ENCODE measurements at places on chromosomes 6 and 20. TPM values are rescaled to one million over a fixed set of nuclear protein-coding genes. Genes with fewer than 3 reads are reported as not detected.
A peak's percentile ranks its signal among the peaks of the same experiment; 100 is the strongest.

DNA sequence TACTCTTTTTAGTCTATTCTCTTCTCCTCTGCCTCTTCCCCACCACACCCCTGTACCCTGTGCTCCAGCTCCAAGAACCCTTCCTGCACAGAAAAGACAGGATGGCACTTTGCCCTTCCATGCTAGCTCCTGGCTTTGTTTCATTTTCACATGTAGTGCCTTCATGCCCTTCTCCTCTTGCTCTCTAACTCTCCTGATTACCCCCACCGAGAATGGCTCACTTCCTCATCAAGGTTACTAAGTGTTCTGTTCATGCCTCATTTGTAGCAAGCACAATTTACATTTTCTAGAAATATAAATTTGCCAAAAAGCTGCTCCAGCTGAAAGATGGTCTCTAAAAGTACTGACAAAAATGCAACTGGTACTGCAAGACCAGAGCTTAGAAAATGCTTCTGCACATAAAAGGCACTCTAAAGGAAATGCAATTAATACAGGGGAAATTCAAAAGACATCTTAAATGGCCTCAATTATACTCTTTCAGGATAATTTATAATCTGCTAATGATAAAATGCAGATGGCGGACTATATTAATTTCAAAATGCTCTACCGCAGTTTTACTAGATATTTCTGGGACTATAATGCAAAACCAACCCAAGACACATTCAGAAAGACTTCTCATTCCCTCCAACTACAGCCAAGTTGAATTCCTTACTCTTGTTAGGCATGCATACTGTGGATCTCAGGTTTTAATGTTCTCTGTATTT lies 570.2 kb downstream of the PRKN start:
- no peak for DNase-seq

GRCh38 chr6:164612751-164613150 lies 696.7 kb downstream of the C6orf118 start:
- DNase-seq = no peak

- DNase-seq = no peak
These were observed 87.8 kb downstream of the PLCB4 start for GRCh38 chr20:9156529-9157280.

Gene BNIP5
- polyA plus RNA-seq = not detected

- DNase-seq = no peak
These were observed 138.2 kb upstream of the ARMC2 start for GRCh38 chr6:108710030-108710429.

Gene GSTA2
- polyA plus RNA-seq = not detected

Gene GNMT
- polyA plus RNA-seq = 2.6 TPM

Gene PRR18
- polyA plus RNA-seq = 0.03 TPM

Gene ARFGEF2
- 6.2 TPM for polyA plus RNA-seq

GRCh38 chr20:19750907-19751636 lies 7.0 kb upstream of the RIN2 start:
- no peak for DNase-seq

GRCh38 chr6:139060332-139060731 lies 31.8 kb downstream of the ABRACL start:
- no peak for DNase-seq

DNA sequence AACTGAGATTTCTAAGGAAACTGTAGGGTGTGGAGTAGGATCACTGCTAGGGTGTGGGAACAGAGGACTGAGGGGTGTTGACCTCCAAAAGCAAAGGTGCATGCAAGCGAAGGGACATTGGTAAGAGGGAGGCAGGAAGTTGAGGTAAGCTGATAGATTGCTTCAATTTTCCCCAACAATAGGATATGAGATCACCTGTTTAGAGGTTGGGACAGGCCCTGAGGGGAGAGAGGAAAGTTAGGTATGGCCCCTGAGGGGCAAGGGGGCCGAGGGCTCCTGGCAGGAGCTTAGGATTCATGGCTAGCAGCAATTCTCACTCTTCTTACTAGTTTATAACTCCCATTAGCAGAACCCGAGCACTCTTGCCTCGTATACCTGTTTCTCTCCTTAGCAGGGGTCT lies 106.8 kb upstream of the RPS6KA2 start:
- DNase-seq = no peak

DNA sequence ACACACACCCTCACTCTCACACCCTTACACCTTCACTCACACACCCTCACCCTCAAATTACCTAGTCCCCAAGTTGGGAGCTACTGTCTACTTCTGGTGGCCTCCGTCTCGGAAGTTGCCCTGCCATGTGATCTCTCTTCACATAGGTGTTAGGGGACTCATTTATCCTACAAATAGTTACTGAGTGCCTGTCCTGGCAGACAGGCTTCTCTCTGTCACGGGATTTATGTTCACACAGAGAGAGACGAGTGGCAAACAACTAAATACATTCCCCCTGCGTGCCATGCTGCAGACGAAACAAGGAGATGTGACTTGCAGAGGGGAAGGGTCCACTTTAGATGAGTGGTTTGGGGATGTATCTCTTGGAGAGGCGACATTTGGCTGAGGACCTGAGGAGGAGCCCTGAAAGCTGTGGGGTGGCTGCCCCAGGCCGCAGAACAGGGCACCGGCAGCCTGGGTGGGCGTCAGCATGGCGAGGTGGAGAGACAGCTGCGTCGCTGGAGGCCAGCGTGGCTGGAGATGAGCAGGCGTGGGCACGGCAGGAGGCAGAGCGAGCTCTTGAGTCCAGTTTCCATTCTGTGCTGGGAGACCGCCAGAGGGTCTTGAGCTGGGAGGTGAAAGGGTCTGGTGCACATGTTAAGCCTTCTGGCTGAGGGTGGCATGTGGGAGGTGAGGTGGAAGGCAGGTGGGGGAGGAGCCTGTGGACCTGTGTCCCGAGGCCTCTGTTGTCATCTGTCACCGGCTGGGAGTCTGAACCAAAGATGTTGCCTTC lies 17.2 kb downstream of the DYNLT1 start:
- no peak for DNase-seq

Gene ADGB
- polyA plus RNA-seq = not detected

GRCh38 chr20:62117362-62117646 lies 5.0 kb upstream of the LSM14B start:
- DNase-seq = no peak

Gene FERMT1
- polyA plus RNA-seq = 0.29 TPM

DNA sequence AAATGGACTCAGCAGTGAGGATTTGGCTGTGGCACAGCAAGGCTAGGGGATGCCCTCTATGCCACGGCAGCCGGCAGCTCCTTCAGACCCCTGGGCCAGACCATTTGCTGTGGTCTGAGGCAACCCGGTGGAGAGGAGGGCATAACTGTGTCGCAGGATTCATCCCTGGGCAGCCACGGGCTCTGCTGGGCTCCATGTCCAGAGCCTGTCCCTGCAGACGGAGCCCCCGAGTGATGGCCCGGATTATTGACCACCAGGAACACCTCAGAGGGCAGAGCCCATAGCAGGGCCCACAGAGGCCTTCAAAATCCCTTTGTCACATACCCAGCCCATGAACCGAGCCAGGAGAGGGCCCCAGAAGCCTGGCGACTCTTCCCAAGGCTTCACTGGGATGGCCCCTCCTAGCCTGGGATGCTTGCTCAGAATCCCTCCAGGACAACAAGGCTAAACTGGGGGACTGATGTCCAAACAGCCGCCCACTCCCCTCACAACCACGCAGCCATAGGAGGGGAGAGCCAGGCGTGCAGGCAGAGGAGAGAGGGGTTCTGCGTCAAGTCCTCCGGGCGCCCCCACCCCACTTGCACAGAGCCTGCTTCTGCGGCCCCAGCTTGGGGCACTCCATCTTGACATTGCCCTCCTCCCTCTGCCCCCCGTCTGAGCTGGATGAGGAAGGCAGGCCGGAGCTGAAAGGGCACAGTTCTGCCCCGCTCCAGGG lies 68.2 kb upstream of the AFDN start:
- no peak for DNase-seq

GRCh38 chr20:14951105-14951504 lies 613.7 kb upstream of the FLRT3 start:
- DNase-seq = no peak

GRCh38 chr6:22808466-22808865 lies 239.1 kb downstream of the HDGFL1 start:
- DNase-seq = no peak

Gene RAET1L
- polyA plus RNA-seq = not detected

DNA sequence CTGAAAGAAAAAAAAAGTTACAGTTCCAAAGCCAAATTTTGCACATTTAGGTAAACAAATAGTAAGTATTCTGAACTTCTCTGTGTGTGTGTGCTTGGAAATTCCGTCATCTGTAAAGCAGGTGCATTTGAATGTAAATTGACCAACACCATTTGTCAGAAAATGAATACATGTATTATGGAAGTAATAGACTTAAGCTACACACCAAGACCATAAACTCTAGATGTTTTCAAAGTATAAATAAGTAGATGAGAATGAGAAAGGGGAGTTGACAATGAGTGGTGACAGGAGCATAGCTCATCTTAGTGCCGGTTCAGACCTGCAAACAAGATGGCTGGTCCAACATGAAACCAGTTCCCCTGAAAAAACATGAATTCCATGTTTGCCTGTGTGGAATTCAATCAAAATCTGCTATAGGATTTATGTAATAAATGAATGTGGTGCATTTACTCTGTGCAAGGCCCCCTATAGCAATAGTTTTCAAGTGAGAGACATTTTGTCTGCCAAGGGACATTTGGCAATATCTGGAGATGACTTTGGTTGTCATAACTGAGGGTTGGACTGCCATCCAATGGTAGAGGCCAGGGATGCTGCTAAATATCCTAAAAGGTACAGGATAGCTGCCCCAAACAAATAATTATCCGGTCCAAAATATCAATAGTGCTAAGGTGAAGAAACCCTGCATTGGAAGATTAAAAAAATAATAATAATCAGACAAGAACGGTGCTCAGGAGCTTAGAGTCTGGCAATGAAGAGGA lies 11.0 kb upstream of the FILIP1 start:
- no peak for DNase-seq

- no peak for DNase-seq
These were observed 43.8 kb upstream of the EIF2S2 start for GRCh38 chr20:34155836-34156235.

DNA sequence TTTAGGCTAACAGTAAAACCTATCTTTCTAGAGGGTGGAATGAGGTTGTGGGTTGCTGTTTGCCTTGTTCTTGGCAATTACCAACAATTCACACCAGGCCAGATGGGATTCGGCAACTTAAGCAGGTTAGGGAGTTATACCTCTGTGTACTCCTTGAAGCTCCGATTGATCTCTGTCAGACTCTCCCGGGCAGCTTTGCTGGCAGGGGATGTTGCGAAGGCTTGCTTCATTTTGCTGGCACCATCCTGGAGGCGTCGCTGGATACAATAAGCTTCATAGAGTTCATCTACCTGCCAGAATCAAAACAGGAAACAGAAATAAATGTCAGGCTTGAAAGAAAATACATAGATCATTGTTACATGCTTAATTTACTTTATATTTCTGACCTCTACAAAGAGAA lies 66.4 kb upstream of the ARMH2 start:
- no peak for DNase-seq

GRCh38 chr6:78614961-78615360 lies 252.4 kb upstream of the IRAK1BP1 start:
- no peak for DNase-seq

GRCh38 chr6:15476631-15477380 lies 186.0 kb downstream of the DTNBP1 start:
- DNase-seq = no peak

GRCh38 chr6:37481711-37482605 lies 17.7 kb downstream of the CCDC167 start:
- no peak for DNase-seq

- no peak for DNase-seq
These were observed 140.8 kb upstream of the PTPN1 start for GRCh38 chr20:50369225-50370035.

DNA sequence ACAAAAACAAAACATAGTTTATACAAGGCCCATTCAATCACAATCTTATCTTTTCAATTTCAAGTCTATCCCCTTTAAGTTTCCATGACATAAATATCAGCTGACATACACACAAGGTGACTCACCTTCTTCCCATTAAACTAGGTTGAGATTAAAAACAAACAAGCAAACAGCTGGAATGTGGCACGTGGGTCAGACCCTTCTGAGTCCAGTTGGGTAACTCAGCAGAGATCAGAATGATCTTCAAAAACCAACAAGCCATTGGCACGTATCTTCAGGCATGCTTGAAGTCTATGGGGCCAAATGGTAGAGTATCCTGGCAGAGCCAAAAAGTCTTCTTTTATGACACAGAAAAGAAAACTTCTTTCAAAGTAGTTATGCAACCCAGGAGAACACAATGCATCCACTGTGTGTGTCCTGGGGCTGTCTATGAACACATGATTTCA lies 603.5 kb upstream of the CITED2 start:
- no peak for DNase-seq

- DNase-seq = no peak
These were observed 97.0 kb downstream of the TRERF1 start for GRCh38 chr6:42354702-42355101.

Gene FAM184A
- 0.22 TPM for polyA plus RNA-seq

DNA sequence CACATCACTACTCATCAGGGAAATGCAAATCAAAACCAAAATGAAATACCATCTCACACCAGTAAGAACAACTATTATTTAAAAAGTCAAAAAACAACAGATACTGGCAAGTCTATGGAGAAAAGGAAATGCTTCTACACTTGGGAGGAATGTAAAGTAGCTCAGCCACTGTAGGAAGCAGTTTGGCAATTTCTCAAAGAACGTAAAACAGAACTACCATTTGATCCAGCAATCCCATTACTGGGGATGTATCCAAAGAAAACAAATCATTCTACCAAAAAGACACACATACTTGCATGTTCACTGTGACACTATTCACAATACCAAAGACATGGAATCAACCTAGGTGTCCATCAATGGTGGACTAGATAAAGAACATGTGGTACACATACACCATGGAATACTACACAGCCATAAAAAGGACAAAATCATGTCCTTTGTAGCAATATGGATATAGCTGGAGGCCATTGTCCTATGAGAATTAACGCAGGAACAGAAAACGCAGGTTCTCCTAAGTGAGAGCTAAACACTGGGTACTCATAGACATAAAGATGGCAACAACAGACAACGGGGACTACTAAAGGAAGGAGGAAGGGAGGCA lies 260.4 kb downstream of the RNGTT start:
- DNase-seq = no peak

GRCh38 chr6:107561306-107561705 lies 71.4 kb downstream of the SOBP start:
- peak; percentile 57 for DNase-seq

Gene FAM209B
- polyA plus RNA-seq = 0.62 TPM

DNA sequence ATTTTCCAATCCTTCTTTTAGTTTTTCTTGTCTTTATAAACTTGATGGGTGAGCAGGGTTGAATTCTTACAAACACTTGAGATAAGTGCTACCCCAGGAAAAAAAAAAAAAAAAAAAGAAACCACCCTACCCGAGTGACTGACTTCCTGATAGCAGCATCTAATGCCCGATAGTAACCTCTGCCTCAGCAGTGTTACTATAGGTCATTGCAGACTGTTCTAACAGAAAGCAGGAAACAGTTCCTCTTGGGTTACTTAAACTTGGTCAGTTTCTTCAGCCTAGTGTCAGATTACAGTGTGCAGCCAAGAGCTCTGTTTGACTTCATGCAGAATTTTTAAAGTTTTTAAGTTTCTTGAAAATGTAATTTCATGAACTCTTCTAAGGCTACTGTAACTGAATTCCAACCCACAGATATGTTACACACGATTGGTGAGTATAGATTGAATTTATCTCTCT lies 2.1 kb downstream of the MYLIP start:
- peak; percentile 63 for DNase-seq

GRCh38 chr20:41494451-41494850 lies 123.7 kb downstream of the CHD6 start:
- no peak for DNase-seq
